Glutamatergic neuron (in vitro differentiated cells): ENCODE measurements at places on chromosomes 1 and 21. TPM values are rescaled to one million over a fixed set of nuclear protein-coding genes. Genes with fewer than 3 reads are reported as not detected.

Gene SYNC
- 1.1 TPM for total RNA-seq

DNA sequence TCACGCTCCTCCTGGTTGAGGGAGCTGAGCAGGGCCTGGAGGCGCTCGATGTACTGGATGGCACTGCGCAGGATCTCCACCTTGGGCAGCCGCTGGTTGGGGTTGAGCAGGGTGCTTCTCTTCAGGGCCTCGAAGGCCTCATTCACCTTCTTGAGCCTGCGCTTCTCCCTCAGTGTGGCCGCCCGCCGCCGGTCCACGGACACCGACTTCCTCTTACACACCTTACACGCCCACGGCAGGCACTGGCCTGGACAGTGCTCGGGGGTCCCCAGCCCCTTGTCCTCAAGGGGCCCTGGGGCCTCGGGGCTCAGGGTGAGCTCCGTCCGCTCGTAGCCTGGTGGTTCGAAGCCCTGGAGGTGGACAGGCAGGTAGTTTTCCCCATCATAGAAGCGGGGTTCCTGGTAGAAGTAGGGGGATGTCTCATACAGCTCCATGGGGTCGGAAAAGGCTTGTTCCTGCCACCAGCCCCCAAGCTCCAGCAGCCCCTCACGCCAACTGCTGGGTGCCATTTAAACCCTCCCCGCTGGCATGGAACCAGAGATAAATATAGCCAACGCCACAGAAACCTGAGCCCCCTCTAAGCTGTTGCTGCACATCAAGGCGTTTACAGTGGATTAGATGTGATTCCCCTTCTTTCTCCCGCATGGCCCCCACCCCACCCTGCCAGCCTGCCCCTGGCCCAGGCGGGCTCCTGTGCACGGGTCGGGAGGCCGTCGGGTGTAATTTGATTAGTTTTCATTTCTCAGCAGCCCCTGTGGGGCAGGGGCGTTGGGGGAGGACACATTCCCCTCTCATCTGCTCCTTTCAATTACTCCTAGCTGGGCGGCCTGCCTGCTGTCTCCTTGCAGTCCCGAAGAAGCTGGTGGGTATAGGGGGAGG lies at the start of gene MYOG:
TSS of gene MYOG (minus strand) at position 485 of the 879 bp plus-strand sequence. CDS start at position 434, 51 bp downstream.
- H3K27ac ChIP-seq = peak within 1 kb of the TSS; percentile 31
- H3K36me3 ChIP-seq = no peaks in the 10 kb centered on the region
- no peak within 1 kb of the TSS for H3K4me3 ChIP-seq
- H3K4me1 ChIP-seq = peaks cover 14% of the 10 kb centered on the region
- peaks cover 13% of the 10 kb centered on the region for H3K27me3 ChIP-seq

GRCh38 chr1:40477678-40478053 lies 576 bp downstream of the ZFP69 start:
- H3K36me3 ChIP-seq = peaks cover 21% of the 10 kb centered on the region
- H3K4me1 ChIP-seq = peaks cover 3% of the 10 kb centered on the region
- peaks cover 5% of the 10 kb centered on the region for H3K27me3 ChIP-seq
- peak; percentile 20 for DNase-seq
- H3K27ac ChIP-seq = peak overlapping the region; percentile 81

DNA sequence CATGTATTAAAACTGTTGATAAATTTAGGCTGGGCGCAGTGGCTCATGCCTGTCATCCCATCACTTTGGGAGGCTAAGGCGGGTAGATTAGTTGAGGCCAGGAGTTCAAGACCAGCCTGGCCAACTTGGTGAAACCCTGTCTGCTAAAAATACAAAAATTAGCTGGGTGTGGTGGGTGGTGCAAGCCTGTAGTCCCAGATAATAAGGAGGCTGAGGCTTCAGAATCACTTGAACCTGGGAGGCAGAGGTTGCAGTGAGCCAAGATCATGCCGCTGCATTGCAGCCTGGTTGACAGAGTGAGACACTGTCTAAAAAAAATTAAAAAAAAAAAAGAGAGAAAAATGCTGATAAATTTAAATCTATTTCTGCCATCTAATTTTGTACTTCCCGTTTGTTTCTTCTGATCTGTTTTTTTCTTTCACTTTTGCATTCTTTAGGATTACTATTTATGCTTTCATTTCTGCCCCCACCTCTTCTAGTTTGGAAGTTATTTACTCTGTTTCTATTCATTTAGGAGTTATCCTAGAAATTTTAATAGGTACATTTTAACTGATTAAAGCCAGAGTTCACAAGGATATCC lies 3.2 kb upstream of the DENND1B start:
- no peak for DNase-seq
- H3K27me3 ChIP-seq = no peaks in the 10 kb centered on the region
- H3K36me3 ChIP-seq = peaks cover 4% of the 10 kb centered on the region
- H3K4me1 ChIP-seq = peaks cover 10% of the 10 kb centered on the region

Gene S100A3
- not detected for total RNA-seq

- no peaks in the 10 kb centered on the region for H3K36me3 ChIP-seq
- H3K27ac ChIP-seq = no peak overlapping the region
- no peak for DNase-seq
- peaks cover 35% of the 10 kb centered on the region for H3K4me1 ChIP-seq
- no peaks in the 10 kb centered on the region for H3K27me3 ChIP-seq
These were observed 22.4 kb downstream of the DSTYK start for GRCh38 chr1:205189131-205189530.
